Stimulated activated naive B cell treated with anti-CD40 and anti-IgM and Interleukin-4, amounts not matched to agents 10 μg/mL and 1 μg/mL and 100 μg/mL, for 72 hours (primary cell): ENCODE measurements at places on chromosomes 16 and 17.

GRCh38 chr17:58107306-58107705, 24.1 kb downstream of the DYNLL2 start:
- no peak for DNase-seq

GRCh38 chr17:50326831-50327364, 19.0 kb upstream of the XYLT2 start:
- DNase-seq = no peak

DNA sequence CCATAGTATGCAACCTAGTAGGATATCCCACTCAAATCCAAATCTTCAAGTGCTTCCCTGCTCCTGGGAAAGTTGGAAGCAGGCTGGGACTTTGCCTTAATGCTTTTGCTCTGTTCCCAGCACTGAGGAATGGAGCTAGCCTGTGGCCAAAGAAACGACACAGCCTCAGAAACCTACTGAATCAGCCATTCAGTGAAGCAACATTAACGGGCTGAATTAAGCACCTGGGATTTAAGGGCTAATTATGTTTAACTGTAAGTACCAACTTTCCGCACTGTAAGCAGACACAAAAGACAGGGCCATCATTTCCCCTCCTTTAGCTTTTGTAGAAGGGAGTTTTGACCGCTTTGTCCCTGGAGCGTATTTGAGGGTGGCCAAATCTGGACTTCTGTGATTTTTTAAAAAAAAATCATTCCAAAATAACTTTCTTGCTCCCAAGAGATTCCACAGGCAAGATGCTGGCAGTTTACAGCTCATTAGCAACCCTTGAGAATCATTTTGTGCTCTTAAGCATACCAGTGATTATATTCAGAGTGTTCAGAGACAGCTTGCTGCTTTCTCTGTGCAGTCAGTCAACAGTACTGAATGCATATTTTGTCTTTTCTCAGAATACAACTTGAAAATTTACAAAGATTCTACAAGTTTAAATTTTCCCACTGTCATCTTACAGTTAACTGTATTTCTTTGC, 17.6 kb upstream of the NOL11 start:
- DNase-seq = no peak

GRCh38 chr16:67212766-67213165, 13.8 kb downstream of the ELMO3 start:
- DNase-seq = no peak

DNA sequence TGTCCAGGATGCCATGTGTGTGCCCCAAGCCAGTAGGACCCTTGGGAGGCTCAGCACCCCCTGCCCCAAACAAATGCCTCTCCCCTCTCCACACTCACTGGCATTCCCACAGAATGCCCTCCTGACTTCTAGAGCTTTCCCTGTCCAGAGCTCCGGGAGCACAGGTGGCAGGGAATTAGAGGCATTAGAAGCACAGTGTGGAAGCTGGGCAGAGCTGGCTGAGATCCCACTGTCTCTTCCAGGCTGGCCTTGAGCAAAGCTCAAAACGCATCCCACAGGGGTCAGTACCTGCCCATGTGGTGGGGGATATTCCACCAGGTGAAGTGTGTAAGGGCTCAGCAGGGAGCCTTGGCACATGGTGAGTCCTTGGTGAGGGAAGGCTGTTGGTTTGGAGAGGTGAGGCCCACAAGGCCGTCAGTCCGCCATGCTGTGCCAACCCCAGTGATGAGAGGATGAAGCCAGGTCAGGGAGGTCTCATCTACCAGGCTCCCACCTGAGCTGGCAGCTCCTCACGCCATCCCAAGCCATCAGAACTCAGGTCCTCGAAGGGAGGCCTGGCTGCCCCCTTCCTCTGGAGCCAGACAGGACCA, 18.1 kb downstream of the ENDOV start:
- DNase-seq = no peak

DNA sequence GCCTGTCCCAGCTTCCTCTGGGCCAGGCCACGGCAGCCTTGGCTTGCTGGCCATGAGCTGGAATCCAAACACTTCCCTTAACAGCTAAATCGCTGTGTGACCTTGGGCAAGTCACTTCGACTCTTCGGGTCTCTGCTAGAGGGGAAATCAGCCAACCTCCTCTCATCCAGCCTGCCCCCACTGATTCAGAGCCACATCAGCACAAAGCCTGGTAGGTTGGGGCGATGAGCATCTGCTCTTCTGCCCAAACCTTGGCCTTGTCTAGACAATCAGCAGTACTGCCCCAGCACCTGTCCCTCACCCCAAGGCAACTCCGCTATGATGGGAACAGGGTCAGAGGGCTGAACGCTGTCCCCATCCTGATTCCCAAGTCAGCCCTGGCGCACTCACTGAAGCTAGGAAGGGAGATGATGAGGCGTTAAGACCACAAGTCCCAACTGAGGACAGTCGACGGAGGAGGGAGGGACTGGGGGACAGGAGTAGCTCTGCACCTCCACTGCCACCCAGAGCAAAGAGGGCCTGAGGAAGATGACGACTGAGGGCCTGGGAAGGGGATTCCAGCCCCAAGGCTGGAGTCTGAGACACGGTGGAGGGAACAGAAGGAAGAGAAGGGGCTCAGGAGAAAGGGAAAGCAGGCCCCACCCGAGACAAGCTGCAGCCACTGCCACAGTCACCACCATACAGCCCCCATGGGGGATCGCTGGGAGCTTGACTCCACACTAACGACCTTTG, 1.3 kb downstream of the CLUH start:
- DNase-seq = no peak

DNA sequence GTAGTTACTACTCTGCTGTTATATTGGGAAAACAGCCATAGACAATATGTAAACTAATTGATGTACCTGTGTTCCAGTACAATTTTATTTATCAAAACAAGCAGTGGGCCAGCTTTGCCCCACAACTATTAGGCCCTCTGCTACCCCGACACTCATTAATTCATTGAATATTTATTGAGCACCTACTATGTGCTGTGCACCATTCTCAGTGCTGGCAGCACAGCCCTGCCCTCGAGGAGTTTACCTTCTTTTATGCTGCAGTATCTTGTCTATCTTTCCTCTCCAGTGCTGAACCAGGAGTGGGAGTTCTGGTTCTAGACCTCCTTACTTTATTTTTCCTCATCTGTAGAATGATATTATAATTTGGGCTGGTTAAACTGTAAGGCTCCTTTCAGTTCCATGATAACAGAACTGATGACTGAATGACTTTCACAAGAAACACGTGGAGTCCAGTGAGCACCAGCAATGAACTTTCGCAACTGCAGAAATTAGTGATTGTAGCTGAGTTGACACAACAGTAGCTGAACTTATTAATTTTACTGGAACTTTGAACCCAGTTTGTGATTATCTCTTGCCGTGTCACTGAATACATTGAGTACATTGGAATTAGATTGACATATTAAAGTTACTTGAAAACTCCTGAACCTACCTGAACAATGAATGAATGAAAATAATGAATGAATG, 2.4 kb downstream of the GOSR2 start:
- DNase-seq = no peak

GRCh38 chr17:56322991-56323390, 169.7 kb downstream of the ANKFN1 start:
- DNase-seq = no peak

DNA sequence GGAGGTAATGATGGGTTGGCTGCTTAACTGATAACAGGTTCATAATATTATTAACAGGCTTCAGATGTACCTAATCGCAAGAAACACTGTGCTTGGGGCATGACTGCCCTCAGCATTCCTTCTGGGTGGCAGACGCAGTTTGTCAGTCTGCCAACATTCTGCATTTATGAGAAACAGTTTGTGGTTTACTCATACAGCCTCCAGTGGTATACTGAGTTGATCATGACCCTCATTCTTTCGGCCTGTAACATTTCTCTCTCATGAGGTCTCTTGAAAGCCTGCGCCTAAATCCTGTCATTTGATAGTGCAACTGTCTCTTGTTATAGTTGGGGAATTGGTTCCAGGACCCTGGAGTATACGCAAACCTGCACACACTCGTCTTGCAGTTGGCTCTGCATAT, 4.9 kb upstream of the RUSF1 start:
- DNase-seq = no peak

DNA sequence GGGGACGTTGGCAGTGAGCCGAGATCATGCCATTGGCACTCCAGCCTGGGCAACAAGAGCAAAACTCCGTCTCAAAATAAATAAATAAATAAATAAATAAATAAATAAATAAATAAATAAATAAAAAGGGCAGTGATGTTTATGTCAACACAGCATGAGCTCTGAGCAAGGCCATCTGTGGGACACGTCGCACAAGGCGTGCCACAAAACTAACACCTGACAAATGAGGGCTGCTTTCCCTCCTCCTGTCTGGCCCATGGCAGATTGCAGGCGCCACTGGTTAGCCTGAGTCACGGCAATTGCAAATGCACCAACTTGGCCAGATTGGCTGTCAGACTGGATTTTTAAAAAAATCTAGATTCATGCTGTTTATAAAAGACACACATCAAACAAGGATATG, 25.9 kb upstream of the SPNS3 start:
- no peak for DNase-seq

- DNase-seq = no peak
These were observed 17.5 kb downstream of the HDAC5 start for GRCh38 chr17:44105941-44106340.

- no peak for DNase-seq
These were observed 32.2 kb downstream of the RNF157 start for GRCh38 chr17:76208120-76208519.

- no peak for DNase-seq
These were observed 37.8 kb downstream of the CACNG1 start for GRCh38 chr17:67082107-67082506.

DNA sequence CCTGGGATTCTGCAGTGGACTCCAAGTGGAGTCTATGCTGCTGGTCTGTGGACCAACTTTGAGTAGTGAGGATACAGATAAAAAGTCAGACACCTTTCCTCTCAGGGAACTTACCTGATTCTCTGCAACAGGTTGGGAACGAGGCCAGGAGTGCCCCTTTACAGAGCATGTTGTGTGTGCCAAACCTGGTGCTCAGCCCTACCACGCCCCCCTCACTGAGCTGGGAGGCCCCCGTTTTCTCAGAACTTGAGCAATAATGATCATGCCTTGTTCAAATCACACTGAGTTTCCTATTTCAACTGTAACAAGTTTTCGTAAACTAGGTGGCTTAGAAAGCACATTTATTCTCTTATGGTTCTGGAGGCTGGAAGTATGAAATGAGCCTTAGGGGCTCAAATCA, 182.0 kb downstream of the COPRS start:
- DNase-seq = no peak

DNA sequence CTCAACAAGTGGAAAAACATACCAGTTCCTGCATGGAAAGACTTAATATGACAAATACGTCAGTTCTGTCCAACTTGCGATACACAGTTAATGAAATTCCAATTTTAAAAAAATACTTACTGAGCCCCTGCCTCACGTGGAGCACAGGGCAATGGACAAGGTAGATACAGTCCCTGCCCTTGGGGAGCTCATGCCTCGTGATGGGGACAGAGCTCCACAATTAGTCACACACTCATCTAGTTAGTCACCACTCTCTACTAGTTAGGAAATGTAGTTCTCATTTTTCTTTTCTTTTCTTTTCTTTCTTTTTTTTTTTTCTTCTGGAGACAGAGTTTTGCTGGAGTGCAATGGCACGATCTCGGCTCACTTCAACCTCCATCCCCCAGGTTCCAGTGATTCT, 74.7 kb upstream of the CDH5 start:
- DNase-seq = no peak

- DNase-seq = no peak
These were observed 16.5 kb downstream of the ZNF75A start for GRCh38 chr16:3321816-3322215.

GRCh38 chr16:66735891-66736290, 15.5 kb downstream of the DYNC1LI2 start:
- no peak for DNase-seq

DNA sequence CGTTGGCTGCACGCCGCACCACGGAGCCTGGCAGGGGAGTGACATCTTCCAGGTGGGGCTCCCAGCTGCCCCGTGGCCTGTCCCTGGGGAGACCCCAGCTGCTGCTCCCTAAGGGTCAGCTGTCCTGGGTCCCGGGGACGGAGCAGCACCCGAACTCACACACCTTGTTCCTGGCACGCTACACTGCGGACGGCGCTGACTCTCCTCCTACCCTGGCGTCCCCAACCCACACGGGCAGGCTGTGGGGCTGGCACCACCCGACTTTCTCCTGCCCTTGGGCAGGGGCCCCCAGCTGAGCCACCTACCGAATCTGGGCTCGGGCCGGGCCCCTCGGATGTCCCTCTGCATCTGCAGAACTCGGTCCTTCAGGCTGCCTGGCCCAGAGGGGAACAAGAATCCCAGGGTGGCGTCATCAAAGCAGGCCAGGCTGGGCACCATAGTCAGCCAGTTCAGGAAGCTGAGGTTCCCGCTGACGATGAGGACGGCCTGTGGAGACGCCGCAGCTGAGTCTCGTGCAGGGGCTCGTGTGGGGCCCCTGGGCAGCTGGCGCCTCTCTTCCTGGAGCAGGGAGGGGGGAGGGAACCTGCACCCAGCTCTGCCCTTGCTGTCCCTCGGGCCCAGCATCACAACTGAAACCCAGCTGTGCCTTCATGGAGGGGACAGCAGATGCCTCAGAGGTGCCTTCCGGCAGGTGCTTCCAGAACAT, 70.5 kb upstream of the GNG13 start:
- no peak for DNase-seq

- DNase-seq = no peak
These were observed 30.5 kb upstream of the WSB1 start for GRCh38 chr17:27263386-27263785.

- no peak for DNase-seq
These were observed 18.3 kb downstream of the VPS53 start for GRCh38 chr17:696369-696768.

- no peak for DNase-seq
These were observed 39.2 kb downstream of the KSR1 start for GRCh38 chr17:27495460-27495859.

GRCh38 chr17:62661337-62661736, 33.9 kb downstream of the MRC2 start:
- no peak for DNase-seq

DNA sequence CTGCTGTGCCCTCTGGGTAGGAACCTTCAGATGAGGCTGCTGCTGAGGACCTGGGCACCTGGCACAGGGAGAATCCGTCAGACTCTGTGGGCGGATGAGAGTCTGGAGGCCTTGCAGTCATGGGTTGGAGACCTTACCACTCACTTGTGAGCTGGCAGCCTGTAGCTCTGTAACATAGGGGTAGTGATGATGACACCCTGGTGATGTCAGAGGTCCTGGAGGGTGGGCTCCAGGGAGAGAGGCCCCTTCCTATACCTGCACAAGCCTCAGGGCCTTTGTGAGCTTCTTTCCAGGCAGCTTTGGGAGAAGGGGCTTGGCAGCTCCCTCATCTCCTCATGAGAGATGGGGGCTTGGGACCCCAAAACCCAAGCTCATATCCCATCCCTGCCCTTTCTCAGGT, 1.6 kb downstream of the MIEF2 start:
- no peak for DNase-seq

DNA sequence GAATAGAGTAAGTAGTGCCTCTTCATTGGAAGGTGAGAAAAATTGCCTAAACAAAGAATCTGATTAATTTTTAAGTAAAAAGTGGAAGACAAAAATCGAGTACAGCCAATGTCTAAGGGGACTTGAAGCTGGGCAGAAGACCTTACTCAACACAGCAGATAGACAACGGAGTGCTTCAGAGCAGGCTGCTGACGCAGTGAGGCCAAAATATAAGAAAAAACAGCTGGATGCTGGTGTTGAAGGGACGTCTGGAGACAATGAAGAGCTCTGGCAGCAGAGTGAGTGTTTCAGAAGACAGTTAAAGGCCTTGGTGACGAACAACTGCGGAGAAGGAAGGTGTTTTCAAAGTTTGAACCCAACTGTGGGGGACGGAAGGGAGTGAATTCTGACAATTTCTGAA, 169.8 kb downstream of the MRTFB start:
- no peak for DNase-seq
